ENCODE measurements at places on chromosomes 5 and 9.

DNA sequence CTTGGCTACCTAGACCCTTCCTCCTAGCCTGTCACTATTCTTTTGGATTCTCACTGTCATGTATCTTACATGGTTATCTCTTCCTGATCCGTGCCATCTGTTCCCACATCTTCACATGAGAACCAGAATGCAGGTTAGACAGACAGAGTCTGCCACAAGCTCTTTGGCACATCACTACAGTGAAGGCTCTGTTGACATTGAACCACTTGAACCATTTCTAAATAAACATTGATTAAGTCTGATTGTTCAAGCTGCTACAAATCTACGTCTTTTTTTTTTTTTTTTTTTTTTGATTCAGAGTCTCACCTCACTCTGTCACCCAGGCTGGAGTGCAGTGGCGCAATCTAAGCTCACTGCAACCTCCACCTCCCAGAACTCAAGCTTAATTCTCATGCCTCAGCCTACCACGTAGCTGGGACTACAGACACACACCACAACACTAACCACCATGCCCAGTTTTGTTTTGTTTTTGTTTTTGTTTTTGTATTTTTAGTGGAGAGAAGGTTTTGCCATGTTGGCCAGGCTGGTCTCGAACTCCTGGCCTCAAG lies 85.1 kb upstream of the LRRTM2 start:
- DNase-seq, result no peak

DNA sequence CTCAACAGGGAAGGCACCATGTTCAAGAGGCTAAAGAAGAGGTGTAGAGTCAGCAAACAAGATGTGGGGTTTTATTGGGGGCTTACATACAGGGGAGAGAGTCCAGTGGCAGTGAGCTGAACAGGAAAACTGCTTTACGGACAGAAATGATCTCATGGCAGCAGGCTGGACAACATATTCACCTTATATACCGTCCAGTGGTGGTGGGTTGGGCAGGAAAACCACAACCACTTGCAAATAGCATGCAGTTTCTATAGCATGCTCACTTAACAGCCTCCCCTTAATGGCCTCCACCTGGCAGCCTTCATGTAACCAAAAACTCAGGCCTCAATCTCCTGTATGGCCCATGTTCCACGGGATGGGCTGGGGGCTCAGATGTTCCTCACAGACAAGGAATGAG lies 5.4 kb downstream of the TNFSF8 start:
- DNase-seq, result no peak

DNA sequence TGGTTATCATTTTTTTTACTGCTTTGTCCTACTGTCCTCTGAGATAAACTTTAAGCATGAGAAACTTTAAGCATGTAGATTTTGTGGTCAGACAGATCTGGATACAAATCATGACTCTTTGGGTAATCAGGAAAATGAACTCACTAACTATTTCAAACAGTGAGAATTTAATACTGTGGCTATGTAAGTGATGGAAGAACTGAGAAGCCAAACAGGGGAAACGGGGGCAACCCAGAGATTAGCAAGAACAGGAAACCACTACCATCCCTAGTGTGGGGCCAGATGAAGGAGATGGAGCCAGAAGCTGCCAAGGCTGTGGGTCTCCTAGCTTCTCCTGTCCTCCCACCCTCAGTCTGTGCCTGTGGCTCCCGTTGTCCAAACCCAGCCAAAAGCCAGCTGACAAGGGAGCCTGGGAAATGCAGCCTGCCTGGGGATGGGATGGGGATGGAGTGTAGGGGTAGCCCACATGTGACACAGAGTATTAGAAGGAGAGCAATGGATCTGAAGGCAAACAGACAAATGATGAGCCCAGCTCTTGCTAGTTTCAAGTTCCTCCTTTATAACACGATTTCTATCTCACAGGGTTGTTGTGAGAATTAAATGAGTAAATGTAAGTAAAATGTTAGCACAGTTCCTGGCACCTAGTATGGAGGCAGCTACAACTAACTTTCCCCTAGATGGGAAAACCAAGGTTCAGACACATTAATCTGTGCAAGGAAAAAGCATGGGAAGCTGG lies 27.7 kb upstream of the CDC23 start:
- no peak for DNase-seq

- no peak for DNase-seq
Measured at GRCh38 chr5:163436515-163436914, 880 bp upstream of the CCNG1 start.

Data from CD4-positive, alpha-beta T cell treated with Interleukin-17A for 1 hour (primary cell).